ENCODE measurements at places on chromosomes 12 and 14.

- DNase-seq: peak; percentile 4
Measured at GRCh38 chr12:54933376-54933775, 51.2 kb downstream of the TESPA1 start.

DNA sequence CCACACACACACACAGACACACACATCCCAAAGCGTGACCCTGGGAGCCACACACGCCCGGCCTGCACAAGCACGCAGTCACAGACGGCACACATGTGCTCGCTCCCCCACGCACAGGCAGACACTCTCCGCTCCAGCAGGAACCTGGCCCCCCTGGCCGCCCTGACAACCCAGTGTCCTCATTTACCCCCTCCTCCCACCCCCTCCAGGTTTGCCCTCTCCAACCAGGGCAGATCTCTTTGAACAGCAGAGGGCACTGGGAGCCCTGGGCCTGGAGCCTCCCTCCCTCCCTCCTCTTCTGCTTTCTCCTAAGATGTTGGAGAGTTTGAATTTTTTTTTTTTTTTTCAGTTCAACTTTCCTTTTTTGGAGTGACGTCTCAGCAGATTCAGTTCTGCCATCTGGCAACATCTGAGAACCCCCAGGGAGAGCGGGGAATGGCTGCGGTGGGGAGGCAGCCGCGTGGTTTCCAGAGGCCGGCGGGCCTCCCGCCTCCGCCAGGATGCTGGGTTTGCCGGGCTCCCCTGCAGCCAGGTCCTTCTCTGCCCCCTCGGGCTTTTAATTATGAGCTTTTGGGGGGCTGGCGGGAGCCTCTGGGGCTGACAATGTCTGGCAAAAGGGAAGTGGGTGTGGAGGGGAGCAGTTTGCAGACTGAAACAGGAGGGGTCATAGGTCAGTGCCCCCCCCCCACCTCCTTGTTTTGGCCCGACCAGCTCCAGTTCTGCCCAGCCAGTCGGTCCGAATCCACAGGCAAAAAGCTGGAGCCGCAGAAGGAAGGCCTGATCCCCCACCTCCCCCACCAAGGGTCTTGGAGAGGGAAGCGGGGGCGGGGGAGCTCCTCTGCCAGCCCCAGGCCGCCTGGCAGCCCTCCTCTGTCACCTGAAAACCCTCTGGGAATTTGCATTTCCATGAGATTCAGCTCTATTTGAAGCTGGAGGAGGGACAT, 1.3 kb upstream of the NCOR2 start:
- DNase-seq: peak; percentile 65

GRCh38 chr12:75982979-75983660, 48.5 kb downstream of the PHLDA1 start:
- no peak for DNase-seq

DNA sequence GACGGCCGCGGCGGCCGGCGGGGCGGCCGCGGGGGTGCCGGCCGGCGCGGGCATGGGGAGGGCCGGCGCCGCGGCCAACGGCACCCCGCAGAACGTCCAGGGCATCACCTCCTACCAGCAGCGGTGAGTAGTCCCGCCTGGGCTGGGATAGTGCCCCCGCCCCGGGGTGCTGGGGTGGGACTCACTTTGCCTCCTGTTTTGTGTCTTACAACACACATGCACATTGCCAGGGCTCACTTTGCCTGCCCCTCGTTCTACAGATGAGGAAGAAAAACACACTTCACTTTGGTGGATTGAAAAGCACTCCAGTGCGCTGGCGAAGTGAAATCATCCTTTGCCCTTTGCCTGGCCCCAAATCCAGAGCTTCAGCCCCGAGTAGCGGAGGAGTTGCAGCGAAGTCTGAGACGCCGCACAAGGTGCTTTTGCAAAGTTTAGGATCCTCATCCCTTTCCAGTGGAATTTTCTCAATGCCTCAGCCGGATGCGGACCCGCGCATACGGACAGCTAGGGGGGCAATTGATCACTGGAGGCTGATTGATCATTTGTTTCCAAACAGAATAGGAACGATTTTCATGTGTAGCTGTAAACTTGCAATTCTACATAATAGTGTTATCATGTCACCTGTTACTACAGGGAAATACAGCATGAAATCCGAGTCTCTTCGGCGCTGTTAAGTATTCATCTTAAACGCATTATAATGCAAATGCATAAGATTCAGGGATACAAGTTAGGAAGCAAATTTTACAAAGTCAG, 3.6 kb upstream of the NPAS3 start:
- no peak for DNase-seq

DNA sequence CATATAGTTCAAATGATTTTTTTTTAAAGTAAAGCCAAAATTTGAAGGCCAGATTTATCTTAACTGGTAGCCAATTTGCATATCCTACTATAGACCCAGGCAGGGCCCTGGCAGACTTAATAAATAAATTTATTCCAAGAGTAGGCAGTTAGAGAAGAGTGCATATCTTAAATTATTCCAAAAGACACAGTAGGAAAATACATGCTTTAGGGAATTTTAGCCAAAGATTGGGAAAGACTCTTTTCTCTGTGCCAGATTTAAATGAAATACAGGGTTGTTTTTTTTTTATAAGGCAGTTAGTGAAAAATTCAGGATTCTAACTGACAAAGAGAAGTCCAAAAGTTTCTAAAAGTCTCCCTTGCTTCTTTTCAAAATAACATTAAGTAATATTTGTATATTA, 65.5 kb downstream of the ST8SIA1 start:
- DNase-seq: no peak

- DNase-seq: no peak
Measured at GRCh38 chr14:54152351-54152750, 195.7 kb upstream of the BMP4 start.

GRCh38 chr14:62364800-62365280, 602.6 kb downstream of the SNAPC1 start:
- DNase-seq: no peak

- no peak for DNase-seq
Measured at GRCh38 chr12:110330124-110330523, 49.1 kb downstream of the ATP2A2 start.

- no peak for DNase-seq
Measured at GRCh38 chr14:32618991-32619390, 289.9 kb downstream of the AKAP6 start.

- no peak for DNase-seq
Measured at GRCh38 chr14:23162005-23162404, 21.5 kb downstream of the SLC7A8 start.

- DNase-seq: no peak
Measured at GRCh38 chr14:50410921-50411320, 14.2 kb upstream of the CDKL1 start.

DNA sequence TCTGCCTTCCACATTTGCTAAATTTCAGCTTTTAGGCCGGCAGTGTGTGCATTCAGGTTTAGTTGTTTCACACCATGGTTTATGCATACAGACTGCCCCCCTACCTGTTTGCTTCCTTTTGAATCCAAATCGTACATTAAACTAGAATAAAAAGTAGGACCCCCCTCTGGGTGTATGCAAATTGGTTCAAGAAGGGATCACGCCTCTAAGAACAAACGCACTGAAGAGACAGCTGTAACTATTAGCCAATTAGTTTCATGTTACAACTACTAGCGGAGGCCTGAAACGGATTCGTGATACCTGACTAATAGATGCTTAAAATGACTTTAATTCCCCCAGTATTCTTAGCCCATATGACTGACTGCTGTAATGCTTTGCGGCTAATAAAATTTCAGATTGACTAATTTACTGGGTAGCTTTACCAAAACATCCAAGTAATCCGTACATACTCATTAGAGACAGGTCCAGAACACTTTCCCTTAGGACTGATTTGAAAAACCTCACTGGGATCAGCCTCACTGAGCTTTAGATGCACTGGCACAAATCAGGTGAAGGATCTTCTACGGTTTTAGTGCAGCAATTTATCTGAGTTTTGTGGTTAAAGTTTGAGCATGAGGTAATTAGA, 411.8 kb downstream of the NPAS3 start:
- no peak for DNase-seq

DNA sequence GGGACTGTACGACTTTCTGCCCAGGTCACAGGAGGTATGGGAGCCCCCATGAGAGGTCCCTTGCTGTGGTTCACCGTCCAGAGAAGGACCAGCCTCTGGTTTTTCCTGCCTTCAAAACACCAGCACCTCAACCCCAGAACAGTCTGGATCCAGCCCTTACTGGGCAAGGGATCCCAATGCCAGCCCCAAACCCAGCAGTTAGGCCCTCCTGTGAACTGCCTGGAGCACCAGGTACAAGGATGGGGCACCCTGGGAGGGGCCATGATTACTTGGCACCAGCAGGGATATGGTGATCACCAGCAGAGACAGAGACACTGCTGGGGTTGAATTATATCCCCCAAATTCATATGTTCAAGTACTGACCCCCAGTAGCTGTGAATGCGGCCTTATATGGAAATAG, 20.0 kb downstream of the ANHX start:
- DNase-seq: no peak

DNA sequence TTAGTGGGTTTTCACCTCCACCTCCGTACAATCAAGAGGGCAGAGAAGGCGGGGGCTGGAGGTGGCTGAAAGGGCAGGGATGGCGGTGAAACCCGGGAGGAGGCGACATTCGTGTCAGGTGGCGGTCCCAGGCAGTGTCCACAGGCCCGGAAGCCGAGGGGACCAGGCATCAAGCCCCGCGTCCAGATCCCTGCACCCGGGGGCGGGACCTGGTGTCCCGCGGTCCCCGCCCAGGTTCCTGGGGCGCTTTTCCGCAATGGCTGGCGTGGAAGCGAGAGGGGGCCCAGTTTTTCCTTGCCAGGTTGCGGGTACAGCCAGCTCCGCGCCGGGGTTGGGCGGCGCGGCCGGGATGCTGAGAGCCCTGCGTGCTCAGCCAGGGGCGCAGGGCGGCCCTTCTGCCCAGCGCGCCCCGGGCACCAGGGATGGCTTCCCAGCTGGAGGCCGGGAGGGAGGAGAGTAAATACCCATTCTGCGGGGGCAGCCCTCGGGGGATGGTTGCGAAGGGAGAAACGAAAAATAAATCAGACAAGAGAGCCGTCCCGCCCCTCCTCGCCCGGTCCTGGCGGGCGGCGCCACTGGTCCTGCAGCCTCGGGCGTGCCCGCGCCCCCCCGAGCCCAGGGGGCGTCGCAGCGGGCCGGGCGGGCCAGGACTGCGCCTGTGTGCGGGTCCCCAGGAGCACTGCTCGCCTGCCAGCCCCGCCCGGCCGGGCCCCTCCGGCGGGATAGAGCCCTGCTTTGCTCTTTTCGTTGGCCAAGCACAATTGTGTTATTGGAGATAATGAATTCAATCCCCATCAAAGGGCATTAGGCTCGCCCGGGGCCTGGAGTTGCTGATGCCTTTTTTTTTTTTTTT, 11.5 kb downstream of the FOXA1 start:
- DNase-seq: peak; percentile 51

DNA sequence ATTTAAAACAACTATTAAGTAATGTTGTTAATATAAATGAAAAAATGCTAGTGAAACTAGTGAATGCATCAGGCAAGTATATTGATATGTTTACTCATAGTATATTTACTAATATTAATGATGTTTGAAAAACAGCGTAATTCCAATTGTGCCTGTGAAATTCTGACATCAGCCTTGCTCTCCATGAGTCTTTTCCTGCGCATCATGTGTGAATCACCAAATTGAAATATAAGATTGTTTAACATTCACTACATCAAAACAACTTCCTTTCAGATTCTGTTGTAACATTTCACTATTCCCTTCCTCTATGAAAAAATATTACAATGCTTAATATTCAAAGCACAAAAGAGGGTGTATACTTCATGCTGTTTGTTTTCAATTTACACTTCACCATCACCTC, 1995.9 kb upstream of the SEL1L start:
- DNase-seq: no peak

GRCh38 chr12:131529196-131530040, 181.5 kb upstream of the SFSWAP start:
- DNase-seq: no peak

DNA sequence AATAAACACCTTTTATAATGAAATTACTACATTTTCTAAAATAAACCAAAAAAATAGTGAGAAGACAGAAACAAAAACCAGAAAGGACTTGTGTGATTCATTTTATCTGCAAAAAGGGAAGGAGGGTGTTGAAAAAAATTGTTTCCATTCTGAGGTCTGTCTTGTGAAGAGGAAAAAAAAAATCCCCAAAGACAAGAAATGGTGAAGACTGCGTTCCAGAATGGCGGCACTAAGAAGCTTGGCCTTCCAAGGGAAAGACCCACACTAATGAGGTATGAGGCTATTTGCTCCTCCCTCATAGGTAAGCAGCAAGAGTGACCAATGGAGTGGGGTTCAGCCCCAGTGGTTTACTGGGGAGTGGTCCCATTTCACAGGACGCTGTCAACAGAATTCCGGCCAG, 35.0 kb downstream of the GNPTAB start:
- no peak for DNase-seq

GRCh38 chr14:65117769-65118745, 15.7 kb upstream of the MAX start:
- DNase-seq: no peak

DNA sequence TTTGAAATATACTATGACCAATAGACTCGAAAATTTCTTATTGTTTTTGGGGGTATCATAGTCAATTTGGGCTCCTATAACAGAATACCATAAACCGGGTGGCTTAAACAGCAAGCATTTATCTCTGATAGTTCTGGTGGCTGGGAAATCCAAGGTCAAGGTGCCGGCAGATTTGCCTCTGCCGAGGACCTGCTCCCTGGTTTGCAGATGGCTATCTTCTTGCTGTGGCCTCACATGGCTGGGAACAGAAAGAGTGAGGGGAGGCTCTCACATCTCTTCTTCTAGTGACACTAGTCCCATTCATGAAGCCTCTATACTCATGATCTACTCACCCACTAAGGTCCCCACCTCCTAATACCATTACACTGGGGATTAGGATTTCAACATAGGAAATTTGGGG, 70.7 kb downstream of the BORCS5 start:
- no peak for DNase-seq

DNA sequence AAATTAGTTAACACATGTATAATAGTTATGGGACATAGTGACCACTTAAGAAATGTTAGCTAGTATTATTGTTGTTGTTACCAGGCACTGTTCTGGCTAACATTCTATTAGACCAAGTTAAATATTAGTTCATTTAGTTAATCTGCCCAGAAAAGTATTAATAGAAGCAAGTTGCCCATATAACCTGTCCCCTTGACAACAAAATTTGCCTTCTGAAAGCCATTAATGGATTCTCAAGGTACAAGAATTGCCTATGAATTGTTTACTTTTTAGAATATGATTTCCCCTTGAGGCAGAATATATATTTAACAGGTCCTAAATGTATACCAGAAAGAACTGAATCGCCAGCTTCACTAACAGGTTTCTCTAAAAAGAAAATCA, 167.3 kb upstream of the TMCC3 start:
- no peak for DNase-seq

- DNase-seq: no peak
Measured at GRCh38 chr12:31804185-31804504, 75.3 kb upstream of the AMN1 start.

- DNase-seq: no peak
Measured at GRCh38 chr14:38959021-38959420, 144.0 kb downstream of the SEC23A start.
